ENCODE measurements at places on chromosomes 13 and 19.

GRCh38 chr19:56383826-56384605 is 9.3 kb downstream of the ZNF582 start:
- no peak for DNase-seq

DNA sequence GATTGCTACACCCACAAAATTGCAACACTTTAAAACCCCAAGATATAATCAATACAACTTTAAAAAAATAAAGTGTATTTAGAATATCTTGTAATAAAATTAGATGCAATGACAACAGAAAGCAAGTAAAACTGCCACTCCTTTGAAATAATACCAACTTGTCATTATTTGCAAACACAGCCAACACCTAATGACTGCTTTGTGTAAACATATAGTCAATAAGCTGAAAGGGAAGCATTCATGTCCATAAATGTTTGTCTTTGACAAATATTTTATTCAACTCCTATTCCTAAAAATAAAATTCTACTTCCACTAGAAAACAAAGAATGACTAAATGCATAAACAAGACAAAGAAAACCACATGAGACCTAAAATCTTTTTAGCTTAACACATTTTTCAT is 6.6 kb downstream of the SMAD9 start:
- DNase-seq: no peak

DNA sequence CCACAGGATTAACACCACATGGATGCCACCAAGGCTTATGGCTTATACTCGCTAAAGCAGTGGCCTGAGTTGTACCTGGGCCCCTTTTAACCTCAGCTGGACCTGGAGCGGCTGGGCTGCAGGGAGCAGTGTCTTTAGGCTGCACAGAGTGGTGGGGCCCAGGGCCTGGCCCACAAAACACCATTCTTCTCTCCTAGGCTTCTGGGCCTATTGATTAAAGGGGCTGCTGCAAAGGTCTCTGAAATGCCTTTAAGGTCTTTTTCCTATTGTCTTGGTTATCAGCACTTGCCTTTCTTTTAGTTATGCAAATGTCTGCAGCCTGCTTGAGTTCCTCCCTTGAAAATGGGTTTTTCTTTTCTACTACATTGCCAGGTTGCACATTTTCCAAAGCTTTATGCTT is 973.9 kb upstream of the PRR20A start:
- no peak for DNase-seq

GRCh38 chr19:2047076-2047448 is 4.0 kb downstream of the MKNK2 start:
- DNase-seq: no peak

DNA sequence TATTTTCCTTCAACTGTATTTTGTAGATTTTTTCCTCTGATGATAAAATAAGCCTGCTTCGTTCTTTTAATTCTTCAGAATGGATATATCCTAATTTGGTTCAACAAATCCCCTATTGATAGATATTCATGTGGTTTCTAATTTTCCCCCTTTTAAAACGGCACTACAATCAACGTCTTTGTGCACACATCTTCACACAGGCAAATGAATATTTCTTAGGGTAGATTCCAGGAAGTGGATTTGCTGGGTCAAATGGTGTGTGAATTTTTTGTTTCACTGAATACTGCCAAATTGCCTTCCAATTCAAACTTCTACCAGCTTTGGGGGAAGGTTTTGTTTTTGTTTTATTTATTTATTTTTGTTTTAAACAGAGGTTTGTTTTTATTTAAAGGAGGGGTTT is 287.2 kb downstream of the FOXO1 start:
- DNase-seq: no peak

DNA sequence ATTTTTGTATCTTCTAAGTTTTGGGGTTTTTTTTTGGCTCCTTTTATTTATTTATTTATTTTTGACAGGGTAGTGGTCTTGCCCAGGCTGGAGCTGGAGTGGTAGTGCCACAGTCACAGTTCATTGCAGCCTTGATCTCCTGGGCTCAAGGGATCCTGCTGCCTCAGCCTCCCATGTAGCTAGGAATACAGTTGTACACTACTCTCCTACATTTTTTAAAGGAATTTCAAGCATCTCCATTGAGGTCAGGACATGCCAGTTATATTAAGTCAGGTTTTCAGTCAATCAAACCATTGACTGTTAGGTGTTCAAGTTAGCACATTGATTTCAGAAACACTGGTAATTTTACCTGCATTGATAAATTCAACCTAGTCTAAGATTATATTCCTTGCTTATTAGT is 480.5 kb upstream of the SPRY2 start:
- DNase-seq: no peak

- DNase-seq: no peak
Measured at GRCh38 chr13:51009597-51009996, 100.0 kb downstream of the RNASEH2B start.

- DNase-seq: no peak
Measured at GRCh38 chr19:16073481-16073880, 2.8 kb upstream of the TPM4 start.

DNA sequence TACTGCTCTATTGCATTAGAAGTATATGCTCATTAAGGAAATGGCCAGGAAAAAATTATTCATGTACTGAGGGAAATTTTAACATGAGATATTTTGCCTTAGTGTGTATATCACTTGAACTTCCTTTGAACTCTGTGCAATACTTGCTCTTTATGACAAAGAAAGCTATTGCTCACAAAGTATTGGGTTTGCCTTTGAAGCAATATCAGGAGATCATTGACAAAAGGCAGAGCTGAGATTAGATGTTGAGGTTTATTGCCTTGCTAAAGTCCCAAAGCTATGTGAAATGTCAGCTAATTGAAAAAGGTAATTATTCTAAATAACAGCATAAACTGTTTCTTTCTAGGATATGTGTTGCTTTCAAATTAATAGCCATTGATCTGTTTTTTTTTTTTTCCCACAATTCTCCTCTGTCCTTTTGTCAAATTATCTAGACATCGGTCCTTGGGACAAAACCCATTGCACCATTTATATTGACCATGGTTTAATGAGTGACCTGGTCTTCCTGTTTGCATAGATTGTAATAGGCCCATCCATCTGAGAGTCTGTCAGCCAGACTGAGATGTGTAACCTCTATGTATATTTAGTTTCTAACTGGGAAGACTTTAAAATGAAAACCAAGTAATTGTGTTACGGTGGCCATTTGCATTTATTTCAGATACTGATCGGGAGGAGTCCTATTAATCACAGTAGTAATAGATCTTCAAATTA is 752.7 kb upstream of the GPC6 start:
- DNase-seq: no peak

- no peak for DNase-seq
Measured at GRCh38 chr13:112904436-112904960, 64.5 kb upstream of the MCF2L start.

DNA sequence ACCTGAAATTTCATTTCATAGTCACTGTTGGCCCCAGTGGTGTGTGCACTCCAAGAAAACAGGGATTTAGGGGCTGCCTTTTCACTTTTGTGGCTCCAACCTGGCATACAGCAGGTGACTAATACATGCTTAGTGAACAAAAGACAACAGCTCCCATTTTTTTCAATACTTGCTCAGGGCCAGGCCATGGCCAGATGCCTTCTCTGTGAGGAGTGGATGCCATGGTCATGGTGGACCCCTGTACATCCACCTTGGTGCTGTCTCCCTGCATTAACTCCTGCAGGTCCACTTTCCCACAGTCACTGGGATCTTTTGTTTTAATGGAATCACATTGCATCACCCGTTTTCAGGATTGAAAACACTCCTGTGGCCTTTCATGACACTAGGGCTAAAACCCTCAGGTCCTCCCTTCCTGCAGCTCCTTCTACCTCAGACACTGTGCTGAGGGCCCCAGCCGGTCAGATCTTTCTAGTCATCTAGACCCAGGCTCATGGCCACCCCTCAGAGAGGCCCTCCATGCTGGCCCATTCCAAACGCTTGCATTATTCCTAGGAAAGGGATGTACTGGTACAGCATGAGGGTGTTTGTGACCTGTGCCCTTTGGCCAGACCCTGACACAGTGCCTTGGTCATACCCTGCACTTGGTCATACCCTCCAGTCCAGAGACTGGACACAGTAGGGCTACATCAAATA is 1.2 kb upstream of the TMEM147 start:
- no peak for DNase-seq

- no peak for DNase-seq
Measured at GRCh38 chr13:114064450-114065140, 67.8 kb downstream of the RASA3 start.

DNA sequence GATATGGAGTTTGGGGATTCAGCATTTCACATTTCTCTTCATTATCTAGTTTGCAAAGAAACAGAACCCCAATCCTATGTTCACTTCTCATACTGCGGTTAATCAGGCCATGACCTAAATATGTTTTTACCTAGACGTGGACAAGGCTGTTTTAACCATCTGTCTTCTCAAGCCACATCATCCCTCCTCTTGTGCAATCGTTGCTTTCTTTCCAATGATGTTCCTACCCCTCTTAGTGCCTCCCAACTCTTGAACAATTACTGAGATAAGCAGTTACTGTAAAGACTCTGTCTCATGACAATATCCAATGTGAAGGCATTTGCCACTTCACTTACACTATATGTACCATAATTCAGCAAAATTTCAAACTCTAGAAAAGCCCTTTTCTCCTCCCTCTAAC is 406.2 kb downstream of the LIG4 start:
- DNase-seq: no peak

- peak; percentile 50 for DNase-seq
Measured at GRCh38 chr13:45396533-45397095, 21.6 kb downstream of the SLC25A30 start.

DNA sequence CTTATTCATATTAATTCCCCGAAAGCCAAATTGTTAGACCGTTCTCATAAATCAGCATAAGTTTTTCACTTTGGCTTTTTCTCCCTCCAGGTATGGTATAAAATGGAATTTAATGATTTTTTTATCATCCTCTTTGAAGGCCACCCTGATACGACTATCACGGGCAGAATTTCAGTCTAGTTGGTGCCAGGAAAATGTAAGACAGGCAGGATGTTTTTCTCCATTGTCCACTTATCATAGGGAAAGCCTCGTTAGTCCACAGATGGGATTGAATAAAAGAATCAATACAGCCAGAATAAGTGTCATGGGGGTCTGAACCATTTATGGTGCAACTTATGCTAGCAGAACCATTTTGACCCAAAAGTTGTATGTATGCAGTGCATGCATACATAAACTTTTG is 566.0 kb upstream of the ARGLU1 start:
- no peak for DNase-seq

DNA sequence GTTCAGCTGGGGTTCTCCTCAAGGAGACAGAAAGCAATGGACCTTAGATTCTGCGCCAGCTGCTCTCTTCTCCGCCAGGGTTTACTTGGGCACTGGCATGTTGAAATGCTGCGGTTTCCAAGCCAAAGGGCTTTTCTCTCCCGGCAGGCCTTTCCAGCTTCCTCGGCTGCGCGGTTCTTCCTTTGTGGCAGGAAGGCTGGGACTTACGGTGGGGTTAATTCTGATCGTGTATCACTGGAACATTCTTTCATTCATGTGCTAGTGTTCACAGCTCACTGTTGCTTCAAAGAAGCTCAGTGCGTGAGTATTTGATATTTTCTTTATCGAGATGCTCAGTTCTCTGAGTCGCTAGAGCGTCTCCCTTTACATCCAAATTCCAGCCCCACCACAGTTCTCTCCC is 723.2 kb downstream of the UQCRFS1 start:
- peak; percentile 37 for DNase-seq

- no peak for DNase-seq
Measured at GRCh38 chr19:47781590-47782262, 3.2 kb downstream of the SELENOW start.

DNA sequence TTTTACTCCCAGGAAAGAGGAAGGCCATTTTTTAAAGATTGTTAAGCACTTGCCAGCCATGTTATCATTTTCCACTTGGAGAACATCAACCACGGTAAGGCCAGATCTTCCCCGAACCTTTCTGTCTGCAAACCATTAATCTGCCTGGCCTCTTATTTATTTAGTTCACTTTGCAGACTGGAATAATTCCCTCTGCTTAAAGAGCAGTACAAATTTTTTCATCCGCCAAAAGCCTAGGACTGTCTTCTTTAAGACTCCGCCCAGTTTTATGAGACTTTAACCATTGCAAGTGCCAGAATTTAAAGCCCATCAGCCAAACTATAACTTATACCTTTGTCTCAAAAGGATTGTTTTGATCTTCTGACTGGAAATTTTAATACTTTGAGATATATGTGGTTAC is 426.3 kb downstream of the KCTD12 start:
- no peak for DNase-seq

DNA sequence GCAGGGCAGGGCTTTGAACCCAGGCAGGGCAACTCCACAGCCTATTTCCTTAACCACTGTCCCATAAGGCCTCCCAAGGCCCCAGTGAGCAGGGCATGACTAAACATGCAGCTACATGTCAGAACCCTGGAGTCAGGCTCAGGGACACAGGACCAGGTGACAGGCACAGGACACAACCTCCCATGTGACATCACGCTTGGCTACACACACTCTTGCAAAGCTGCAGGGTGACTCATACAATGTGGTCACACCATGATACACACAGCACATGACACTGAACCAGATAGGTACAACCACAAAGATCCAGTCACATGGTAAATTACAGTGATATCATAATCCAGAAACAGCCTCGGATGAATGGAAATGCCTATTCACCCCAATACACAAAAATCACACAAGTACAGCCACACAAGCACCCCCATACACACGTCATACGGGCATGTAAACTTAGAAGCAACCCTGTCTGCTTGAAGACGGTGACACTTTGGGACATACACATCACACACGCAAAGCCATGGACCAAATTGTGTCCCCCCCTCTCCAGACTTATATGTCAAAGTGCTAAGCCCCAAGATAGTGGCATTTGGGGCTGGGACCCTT is 14.5 kb downstream of the KLK4 start:
- DNase-seq: peak; percentile 4

DNA sequence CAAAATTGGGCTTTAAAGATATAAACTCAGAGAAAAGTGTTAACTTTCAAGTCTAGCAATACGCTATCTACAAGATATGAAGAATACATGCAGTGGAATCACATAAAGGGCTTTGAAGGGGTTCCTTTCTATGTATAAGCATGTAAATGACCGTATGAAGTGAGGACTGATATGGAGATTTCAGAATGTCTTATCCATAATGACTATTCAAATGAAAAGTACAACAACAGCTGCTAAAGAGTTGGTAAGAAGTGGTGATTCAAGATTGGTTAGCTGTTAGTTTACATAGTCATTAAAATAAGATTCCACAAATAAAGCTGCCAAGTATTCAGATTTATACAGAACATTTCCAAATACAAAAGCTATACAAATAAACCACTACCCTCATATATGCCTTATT is 153.4 kb upstream of the STARD13 start:
- DNase-seq: no peak

DNA sequence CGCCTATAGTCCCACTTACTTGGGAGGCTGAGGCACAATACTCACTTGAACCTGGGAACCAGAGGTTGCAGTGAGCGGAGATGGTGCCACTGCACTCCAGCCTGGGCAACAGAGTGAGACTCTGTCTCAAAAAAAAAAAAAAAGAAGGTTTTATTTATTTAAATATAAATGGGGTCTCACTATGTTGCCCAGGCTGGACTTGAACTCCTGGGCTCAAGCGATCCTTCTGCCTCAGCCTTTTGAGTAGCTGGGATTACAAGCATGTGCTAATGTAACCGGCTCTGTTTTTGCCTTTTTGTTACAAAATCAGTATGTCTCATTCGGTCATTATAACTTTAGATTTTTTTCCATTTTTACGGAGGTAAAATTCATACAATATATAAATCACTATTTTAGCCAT is 24.2 kb downstream of the FBXO27 start:
- DNase-seq: no peak

Data from GF-D8 (cell line).